ENCODE measurements at places on chromosomes 5 and 9.

DNA sequence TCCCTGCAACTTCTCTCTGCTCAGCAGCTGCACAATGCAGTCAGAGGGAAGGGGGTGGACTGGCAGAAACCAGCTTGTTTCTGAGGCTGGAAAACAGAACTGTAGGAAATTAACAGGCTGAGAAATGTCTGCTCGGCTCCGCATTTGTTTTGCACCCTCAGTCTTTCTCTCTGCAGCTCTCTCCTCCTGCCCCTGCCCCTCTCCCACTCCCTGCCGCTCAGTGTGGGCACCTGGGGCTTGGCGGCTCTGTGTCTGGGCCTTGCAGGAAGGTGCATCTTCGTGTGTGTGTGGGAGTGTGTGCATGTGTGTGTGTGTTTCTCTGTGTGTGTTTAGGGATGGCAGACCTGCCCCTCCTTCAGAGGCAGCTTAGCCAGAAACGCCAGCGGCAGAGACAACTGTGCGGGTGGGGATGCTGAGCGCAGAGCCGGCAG lies 53.0 kb downstream of the PCDH1 start:
- DNase-seq, result no peak

DNA sequence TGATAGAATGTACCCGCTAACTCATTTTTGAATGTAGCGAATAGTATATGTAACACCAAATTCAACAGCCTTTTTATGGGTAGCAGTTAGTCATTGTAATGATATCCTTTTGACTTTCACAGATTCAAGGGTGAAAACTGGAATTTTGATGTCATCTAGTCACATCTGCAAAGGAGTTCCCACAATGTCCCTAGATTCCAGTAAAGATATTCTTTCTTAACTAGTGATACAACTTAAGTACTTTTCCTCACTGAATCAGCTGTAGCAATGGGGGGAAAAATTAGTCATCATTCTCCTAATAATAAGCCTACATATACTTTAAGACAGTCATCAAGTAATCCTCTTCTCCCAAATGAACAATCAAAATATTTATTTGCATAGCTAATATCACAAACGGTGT lies 11.5 kb upstream of the SSBP2 start:
- no peak for DNase-seq

GRCh38 chr5:149731617-149732323 lies 1.7 kb downstream of the PPARGC1B start:
- peak; percentile 89 for DNase-seq

- no peak for DNase-seq
Measured at GRCh38 chr5:9063615-9064245, 482.1 kb downstream of the SEMA5A start.

DNA sequence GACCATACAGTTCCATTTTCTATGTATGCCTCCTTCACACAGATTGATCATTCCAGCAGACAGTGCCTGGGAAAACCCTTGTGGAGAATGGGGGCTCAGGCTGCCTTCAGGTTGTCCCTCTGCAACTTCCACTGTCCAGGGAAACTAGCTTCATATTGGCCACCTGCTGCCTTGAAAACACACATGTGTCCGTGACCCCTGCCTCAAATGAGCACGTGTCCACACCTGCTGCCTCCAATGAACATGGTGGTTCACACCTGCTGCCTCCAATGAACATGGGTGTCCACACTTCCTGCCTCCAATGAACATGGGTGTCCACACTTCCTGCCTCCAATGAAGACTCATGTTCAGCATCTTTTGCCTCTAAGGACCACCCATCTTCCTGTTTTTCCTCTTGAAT lies 185.4 kb upstream of the ADCY2 start:
- DNase-seq, result no peak

GRCh38 chr5:180785121-180785781 lies 17.4 kb downstream of the MGAT1 start:
- no peak for DNase-seq

Data from erythroblast (primary cell).